ENCODE measurements at places on chromosomes 3 and 15. TPM values are rescaled to one million over a fixed set of nuclear protein-coding genes. Genes with fewer than 3 reads are reported as not detected.

- DNase-seq: no peak
Observed at GRCh38 chr3:38950581-38950980, 101.2 kb downstream of the SCN11A start.

The SLC24A5 gene
- total RNA-seq: not detected

DNA sequence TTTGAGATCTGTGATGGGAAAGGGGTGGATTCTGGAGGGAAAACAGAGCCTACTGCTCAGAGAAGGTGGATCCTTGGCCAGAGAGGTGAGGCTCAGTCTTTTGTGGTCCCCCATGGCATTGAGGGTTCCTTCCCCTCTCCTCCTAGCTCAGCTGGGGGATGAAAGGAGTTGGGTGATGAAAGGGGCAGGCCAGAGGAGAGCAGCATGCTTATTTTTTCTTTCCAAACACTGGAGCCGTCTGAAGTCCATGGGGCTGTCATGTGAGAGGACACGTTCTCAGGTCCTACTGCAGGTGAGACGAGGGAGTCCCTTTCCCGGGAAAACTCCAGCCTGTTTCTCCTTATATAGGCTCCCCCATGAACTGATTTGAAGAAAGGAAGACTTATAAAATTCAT, 71.4 kb downstream of the SCN5A start:
- no peak for DNase-seq

The CLSTN2 gene
- total RNA-seq: 4.9 TPM

- no peak for DNase-seq
Observed at GRCh38 chr3:177811112-177811511, 613.8 kb upstream of the TBL1XR1 start.

The IL17RE gene
- 0.45 TPM for total RNA-seq

- no peak for DNase-seq
Observed at GRCh38 chr3:3666664-3667063, 132.6 kb upstream of the LRRN1 start.

DNA sequence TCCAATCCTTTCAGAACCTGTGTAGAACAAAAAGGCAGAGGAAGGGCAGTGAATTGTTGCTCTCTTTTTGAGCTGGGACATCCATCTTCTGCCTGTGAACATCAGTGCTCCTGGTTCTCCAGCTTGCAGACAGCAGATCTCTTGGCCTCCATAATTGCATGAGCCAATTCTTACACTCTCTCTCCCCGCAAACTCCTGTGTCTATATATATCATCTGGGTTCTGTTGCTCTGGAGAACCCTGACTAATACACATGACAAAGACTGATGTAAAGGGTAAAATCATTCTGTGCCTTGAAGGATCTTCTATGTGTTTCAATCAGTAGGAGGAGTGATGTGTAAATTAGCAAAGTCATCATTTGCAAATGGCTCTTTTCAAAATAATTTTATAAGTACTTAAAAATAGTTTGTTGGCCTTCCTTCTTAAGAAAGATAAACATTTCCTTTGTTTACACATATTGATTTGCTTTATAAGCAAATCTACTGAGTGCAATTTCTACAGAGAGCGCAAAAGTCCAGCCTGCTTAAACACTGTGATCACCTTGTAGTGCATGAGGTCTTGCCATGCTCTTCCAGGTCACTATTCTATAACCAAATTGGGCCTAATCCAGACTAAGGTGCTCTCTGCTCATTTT, 154.9 kb upstream of the ANKRD28 start:
- DNase-seq: no peak

The KPNA4 gene
- 139 TPM for total RNA-seq

GRCh38 chr3:171327441-171328174, 132.6 kb downstream of the TNIK start:
- no peak for DNase-seq

The CACNA2D2 gene
- total RNA-seq: 2.8 TPM

The NEK10 gene
- 16.9 TPM for total RNA-seq

- no peak for DNase-seq
Observed at GRCh38 chr3:63353383-63353782, 75.3 kb downstream of the SYNPR start.

The LIPH gene
- total RNA-seq: 0.10 TPM

GRCh38 chr15:68639926-68640600, 61.3 kb downstream of the CORO2B start:
- DNase-seq: no peak

- no peak for DNase-seq
Observed at GRCh38 chr15:52103217-52104207, 9.1 kb downstream of the BCL2L10 start.

GRCh38 chr15:76337059-76337695, 604 bp downstream of the ISL2 start:
- no peak for DNase-seq

GRCh38 chr3:21703291-21703690, 47.7 kb downstream of the ZNF385D start:
- no peak for DNase-seq

DNA sequence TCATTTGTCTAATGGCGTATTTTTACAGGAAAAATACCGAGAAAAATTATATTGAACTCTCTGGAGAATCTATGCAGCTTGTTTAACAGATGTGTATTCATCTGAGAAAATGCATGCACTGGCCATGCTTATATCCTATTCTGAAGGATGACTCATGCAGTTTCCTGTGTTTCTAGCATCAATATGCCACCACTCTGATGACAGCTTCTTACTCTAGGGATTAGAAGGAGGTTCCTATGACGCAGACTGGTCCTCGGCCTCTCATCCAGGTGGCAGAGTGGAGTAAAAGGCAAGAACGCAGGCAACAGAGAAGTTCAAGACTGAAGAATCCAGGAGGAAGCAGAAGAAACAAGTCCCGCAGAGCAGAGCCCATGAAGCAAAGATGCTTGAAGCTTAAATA, 910.0 kb upstream of the ROBO1 start:
- no peak for DNase-seq
